ENCODE measurements at places on chromosomes 5 and 9. TPM values are rescaled to one million over a fixed set of nuclear protein-coding genes. Genes with fewer than 3 reads are reported as not detected.

DNA sequence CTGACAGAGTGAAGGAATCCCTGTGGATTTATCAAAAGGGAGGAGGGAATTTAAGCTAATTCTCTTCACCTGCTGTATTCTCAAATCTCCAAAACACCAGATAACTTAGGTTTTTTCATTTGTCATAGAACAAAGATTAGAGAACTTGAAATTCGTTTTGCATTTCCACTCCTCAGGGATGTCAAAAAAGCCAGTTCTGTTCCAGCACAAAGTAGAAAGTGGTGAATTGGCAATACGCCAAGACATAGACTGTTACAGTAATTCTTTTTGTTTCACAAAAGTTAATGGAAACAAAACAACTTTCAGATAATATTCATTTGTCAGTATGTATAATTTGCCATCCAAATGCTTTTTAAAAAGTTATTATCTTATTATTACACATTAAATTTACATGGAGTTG lies 15.0 kb downstream of the S1PR3 start:
- DNase-seq, result no peak

DNA sequence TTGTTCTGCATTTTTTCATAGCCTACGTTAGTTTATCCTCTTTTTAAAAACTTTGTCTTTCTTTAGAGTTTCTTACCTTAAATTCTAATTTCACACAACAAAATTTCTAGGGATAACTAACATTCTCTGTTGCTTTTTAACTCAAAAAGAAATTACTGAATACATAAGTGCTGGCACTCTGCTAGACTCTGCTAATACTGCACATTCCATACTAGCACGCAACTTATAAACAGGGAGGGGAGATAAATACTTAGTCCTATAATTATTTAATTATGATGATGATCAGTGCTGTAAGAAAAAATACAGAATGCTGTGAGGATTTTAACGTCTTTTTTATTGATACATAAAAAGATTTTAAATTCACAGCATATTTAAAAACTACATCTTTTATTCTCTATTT lies 25.1 kb downstream of the RNF145 start:
- DNase-seq, result no peak

GRCh38 chr9:95498641-95499040 lies 18.1 kb downstream of the PTCH1 start:
- DNase-seq, result no peak

DNA sequence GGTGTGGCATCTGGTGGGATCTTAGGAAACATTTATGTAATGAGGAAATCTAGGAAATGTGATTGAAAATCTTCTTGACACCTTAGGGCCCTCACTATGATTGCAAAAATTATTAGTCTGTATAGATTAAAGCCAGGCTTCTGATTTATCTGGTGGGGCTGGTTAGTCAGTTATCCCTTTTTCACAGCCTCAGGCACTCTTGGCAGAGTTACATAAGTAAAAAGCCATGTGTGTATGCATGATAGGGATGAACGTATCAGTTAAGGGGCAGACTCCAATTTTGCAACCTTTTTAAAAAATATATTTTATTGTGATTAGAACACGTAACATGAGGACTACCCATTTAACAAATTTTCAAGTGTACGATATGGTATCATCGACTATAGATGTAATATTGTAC lies 30.6 kb upstream of the RAB14 start:
- DNase-seq, result no peak

GRCh38 chr9:38675211-38675610 lies 44.7 kb downstream of the FAM240B start:
- DNase-seq, result no peak

GRCh38 chr9:76424491-76424890 lies 30.3 kb upstream of the RFK start:
- DNase-seq, result no peak

- DNase-seq, result no peak
Observed at GRCh38 chr9:95874303-95874988, 1.0 kb upstream of the ERCC6L2 start.

TOR1A gene
- total RNA-seq, result 15.6 TPM

ZNF346 gene
- total RNA-seq, result 13.6 TPM

GRCh38 chr9:4464911-4465513 lies 25.3 kb upstream of the SLC1A1 start:
- DNase-seq, result no peak

DNA sequence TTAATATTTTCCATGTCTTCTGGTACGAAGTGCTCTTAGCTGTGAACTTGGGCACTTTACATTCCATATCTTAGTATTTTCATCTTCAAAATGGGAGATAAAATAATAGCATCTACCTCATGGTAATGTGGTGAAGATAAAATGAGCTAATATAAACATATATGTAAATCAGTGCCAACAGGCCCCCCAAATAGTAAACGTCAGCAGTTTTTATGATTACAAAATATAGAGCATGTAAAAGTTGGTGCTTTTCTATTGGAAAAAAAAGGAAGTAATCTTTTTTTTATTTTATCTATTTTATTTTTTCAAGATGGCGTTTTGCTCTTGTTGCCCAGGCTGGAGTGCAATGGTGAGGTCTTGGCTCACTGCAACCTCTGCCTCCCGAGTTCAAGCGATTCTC lies 291.1 kb upstream of the PRDM9 start:
- no peak for DNase-seq

DNA sequence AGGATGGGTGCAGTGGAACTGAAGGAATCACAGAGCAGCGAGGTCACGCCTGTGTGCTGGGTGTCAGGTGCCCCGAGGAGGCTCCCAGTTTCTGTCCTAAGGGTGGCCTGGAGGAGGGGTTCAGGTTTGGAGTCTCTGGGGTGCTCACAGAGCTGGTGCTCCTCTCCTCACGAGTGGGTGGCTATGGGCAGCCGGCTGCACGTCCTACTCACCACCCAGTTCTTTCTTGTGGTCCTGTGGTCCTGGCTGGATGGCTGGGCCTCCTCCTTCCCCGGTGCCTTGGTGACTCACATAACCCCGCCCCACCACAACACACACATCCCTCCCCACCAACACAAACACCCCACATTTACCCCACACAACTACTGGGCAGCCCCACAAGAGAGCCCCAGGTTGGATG lies 9.9 kb upstream of the PTGS1 start:
- no peak for DNase-seq

DNA sequence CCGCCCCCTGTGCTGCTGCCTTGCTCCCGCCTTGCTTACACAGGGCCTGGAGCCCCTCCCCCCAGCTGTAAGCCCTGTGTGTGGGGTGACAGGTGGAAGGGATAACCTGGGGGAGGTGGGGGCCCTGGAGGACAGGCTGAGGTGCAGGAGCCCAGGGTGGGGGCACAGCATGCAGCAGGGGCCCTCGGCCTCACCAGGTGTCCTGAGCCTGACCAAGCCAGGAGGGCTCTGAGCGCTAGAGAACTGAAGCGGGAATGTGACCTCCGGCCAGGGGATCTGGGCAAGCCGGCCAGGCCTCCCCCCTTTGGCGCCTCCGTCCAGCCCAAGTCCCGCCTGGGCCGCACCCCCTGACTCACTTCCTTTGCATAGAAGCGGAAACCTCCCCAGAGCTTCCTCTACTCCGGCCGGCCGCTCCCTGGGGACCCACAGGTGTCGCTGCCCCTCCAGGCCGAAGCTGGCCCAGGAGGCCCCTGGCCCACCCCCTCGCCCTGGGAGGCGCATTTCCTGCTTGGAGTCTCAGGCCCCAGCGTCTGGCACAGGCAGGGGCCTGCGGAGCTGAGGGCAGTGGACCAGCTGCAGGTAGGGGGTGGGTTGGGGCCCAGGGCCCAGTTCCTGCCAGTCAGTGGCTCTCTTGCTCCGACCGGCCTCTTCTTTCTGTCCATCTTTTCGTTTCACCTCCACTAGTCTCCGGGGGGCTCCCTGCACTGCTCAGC lies at the start of gene TOR4A:
TOR4A (plus strand) TSS at position 398 of the 713 bp plus-strand sequence. CDS start 964 bp downstream, outside the sequence.
- DNase-seq, result peak; percentile 91
